Natural killer cell treated with Interleukin-12 subunit alpha and Interleukin-12 subunit beta and Interleukin-15 and Interleukin-18, amount 100 ng/mL, for 72 hours (primary cell): ENCODE measurements at places on chromosomes 2 and 18. TPM values are rescaled to one million over a fixed set of nuclear protein-coding genes. Genes with fewer than 3 reads are reported as not detected.

The TMEM185B gene
- 33.0 TPM for total RNA-seq

The PEX13 gene
- 15.9 TPM for total RNA-seq

The MDH1B gene
- 0.45 TPM for total RNA-seq

The NOL4 gene
- total RNA-seq, result not detected

The KIF1A gene
- total RNA-seq, result 0.45 TPM

The TCF23 gene
- total RNA-seq, result not detected

The FBXO48 gene
- total RNA-seq, result 2.5 TPM

The REEP1 gene
- total RNA-seq, result not detected

The RNF152 gene
- 0.95 TPM for total RNA-seq
